ENCODE measurements at places on chromosomes 5 and 9.
A peak's percentile ranks its signal among the peaks of the same experiment; 100 is the strongest.

DNA sequence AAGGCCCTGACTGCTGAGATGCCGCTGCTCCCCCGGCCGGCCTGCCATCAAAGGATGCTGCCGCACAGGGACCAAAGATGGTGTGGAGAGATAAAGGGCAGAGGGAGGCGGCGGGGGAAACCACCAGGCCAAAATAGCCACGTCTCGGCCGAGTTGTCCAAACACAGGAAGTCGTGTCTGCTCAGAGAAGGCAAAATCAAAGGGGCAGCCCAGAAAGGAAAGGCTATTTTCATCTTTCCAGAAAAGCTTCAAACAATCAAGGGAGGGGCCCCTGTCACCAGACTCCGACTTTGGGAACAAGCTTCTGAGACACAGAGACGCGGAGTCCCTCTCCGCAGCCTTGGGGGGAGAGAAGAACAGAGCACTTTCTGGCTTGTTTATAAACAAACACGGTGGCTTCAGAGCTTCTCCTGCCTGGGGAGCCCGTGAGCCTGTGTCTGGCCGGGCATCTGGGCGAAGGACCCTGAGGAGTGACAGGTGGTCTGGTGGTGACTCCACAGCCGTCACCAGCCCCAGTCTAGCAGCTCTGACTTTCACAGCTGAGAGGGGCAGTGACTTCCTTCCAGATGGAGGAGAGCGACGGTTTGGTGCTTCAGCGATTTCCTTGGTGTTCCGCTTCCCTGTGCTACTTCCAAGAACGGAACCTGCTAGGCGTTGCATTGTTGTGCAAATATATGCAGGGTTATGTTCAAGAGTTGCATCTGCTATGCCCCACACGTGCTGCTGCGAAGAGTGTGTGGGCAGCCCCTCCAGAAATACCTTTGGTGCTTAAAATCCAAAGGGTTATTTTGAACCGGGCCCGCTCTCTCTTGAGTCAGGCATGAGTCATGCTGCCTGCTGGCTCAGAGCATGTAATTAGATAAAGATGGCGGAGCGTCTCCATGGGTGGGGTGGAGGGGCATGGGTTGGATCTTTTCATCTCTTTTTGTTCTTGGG, 24.0 kb downstream of the ADAMTSL2 start:
- DNase-seq, result no peak

GRCh38 chr5:39218482-39219402, 621 bp downstream of the FYB1 start:
- DNase-seq, result no peak

- DNase-seq, result peak; percentile 81
Measured at GRCh38 chr5:64505769-64506566, at the start of gene RGS7BP. RGS7BP (plus strand) TSS chr5:64506015; CDS start chr5:64506625, 610 bp downstream.

DNA sequence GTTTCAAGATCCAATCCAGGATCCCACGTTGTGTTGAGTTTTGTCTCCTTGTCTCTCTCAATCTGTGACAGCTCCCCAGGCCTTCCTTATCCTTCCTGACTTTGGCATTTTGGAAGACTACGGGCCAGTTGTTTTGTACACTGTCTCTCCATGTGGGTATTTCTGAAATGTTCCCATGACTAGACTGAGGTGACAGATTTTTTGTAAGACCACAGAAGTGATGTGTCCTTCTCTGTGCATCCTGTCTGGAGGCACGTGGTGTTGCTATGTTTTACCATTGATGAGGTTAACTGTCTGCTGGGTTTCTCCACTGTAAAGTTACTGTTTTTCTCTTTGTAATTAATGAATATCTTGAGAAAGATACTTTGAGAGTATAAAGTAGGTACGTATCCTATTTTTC, 15.7 kb upstream of the PDZD2 start:
- DNase-seq, result no peak

DNA sequence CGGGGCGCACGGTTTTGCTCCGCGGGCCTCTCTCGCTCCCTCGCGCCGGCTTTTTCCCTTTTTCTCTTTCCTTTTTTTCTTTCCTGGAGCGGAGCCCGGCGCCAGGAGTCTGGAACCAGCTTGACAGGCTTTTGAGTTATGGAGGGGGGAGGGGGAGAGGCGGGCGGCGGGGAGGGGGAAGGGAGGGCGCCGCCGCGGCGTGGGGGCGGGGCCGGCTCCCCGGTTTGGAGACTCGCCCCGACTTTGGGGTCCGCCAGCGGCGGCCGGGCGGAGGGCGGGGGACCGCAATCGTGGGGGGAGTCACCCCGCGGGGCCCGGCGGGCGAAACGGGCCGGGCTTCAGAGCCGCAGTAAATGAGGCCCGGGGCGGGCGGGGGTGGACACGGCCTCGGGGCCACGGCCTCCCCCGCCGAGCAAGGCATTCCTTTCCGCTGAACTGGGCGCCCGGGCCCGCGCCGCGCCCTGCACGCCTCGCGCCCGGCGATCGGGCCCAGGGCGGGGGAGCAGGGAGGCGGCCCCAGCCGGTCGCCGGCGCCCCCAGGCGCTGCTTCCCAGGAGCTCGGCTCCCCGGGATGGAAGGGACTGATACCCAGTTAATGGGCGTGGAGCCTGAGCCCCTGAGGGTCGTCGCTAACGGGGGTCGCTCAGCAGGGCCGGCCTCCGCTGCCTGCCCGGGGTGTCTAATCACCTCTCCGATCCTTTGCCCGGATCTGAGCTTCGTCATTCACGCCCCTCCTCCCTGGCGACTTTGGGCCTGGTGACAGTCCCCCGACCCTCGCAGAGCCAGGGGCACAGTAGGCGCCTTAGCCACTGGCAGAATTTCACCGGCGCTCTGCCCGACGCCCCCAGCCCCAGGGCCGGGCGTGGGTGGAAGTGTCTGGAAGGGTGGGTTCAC, 138.1 kb downstream of the C9orf50 start:
- DNase-seq, result peak; percentile 75

DNA sequence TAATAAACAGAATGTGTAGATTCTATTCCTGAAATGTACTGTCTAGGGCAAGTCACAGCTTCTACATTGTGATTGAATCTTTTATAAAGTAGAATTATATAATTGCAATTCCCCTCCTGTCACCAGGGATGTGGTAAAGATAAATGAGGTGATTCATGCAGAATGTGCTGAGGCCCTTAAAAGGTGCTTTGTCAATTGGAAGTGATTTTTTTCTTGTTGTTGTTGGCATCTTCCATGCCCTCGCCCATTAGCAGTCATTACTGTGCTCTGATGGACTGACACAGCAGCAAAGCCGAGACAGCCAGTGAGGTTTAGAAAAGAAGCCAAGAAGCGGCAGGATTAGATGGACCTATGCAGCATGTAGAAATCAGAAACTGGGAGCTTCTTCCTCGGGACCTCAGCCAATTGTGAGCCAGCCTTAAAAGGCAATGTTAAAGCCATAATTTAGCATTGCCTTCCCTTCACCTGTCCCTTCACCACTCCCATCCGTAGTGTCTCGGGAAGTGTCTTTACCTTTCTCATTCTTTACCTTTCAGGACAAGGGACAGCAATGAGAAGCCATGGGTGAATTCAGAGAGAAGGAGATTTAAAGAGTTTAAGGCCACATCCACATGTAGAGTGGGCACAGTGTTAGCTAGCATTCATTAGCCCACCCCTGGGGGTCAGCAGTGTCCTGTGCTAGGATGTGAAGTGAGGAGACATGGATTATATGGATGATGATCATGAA, 257.8 kb downstream of the PLK2 start:
- DNase-seq, result no peak

- no peak for DNase-seq
Measured at GRCh38 chr9:96299823-96300222, 2.2 kb downstream of the HSD17B3 start.

GRCh38 chr5:95794070-95794516, 28.4 kb downstream of the GLRX start:
- no peak for DNase-seq

DNA sequence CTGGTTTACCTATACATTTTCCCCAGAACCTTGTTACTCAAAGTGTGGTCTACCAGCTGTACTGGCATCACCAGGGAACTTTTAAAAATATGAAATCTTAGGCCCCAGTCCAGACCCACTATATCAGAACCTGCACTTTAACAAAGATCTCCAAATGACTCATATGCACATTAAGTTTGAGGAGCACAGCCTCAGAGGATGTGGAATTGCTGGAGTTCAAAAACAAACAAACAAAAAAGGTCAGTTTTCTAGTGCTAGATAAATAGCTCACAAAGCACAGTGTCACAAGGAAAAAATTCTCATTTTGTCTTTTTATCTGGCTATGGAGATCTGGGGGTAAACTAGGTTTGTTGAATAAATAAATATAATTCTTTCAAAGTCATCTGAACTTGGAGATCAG, 68.9 kb upstream of the ANKRD55 start:
- no peak for DNase-seq

- no peak for DNase-seq
Measured at GRCh38 chr5:19874811-19875210, 113.2 kb downstream of the CDH18 start.

DNA sequence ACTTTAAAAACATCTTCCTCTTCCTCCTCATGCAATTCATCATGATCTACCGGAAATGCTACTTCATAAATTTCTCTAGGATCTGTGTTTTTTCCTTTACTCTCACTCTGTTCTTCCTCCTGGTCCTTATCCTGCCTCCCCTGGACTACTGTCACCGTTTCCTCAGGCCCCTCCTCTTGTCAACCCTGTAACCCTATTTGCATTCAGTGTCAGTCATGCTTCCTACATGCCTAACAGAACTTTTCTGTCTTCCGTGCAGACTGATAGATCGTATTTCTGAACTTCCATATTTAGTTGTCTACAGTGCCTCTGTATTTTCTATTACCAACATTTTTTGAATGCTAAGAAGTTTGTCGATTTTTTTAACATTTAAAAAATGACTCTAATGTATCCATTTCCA, 27.3 kb downstream of the HTR4 start:
- DNase-seq, result no peak

DNA sequence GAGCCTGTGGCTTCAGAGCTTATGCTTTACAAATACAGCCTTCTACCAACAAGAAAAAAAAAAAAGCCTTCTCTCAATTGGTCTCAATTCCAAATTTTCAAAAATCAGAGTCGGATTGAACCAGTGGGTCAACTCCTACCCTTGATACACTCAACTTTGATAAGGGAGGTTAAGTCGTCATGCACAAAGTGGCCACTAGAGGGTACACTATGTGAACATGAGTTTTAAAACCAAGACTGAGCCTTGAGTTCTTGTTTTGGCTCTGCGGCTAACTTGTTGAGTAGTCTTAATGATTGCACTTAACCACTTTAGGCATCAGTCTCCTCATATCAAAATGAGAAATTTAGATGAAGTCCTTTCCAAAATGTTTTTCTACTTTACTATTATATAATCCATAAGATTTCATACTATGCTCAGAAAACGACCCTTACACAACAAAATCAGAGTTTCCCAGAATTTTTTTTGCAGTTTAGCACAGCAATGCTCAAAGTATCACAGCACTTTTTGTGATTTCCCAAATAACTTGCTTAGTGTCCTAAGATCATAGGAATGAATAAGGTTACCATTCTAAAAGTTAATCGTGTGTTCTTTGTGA, 92.9 kb upstream of the MTAP start:
- peak; percentile 89 for DNase-seq

- no peak for DNase-seq
Measured at GRCh38 chr5:28286566-28286965, 1248.2 kb upstream of the CDH9 start.

GRCh38 chr9:113578279-113578865, 114.8 kb downstream of the RGS3 start:
- no peak for DNase-seq

GRCh38 chr5:125558466-125558865, 812.0 kb upstream of the ZNF608 start:
- no peak for DNase-seq

DNA sequence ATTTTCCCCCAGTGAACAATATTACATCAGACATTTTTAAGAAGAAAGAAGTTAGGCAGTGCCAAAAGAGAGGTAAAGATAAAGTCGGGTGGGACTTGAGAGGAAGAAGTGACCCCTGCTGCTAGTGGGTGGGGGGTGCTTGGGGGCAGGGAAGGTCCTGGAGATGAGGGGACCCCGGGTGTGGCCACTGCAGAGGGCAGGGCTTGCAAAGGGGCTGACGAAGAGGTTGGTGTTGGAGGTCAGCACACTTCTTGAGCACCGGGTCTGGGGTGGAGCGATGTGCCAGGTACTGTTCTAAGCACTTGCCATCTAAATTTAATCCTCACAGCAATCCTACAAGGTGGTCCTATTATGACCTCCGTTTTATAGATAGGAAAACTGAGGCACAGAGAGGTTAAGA, 62.0 kb downstream of the AMBP start:
- no peak for DNase-seq

GRCh38 chr5:17019324-17019723, 83.2 kb upstream of the MYO10 start:
- DNase-seq, result no peak

DNA sequence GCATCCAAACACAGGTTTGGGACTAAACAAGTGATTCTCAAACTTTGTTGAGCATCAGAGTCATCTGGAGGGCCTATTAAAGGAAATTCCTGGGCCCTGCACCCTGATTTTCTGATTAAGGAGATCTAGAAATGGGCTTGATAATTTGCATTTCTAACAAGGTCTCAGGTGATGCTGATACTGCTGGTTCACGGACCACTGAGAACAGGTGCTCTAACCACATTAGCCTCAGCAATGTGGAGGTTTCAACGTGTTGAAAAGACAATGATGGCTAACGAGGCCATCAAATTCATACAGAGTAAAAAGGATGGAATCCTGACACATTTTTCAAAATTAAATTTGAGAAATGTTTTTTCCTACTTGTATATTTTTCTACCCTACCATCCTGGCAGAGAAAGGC, 172.1 kb downstream of the TSSK1B start:
- no peak for DNase-seq

DNA sequence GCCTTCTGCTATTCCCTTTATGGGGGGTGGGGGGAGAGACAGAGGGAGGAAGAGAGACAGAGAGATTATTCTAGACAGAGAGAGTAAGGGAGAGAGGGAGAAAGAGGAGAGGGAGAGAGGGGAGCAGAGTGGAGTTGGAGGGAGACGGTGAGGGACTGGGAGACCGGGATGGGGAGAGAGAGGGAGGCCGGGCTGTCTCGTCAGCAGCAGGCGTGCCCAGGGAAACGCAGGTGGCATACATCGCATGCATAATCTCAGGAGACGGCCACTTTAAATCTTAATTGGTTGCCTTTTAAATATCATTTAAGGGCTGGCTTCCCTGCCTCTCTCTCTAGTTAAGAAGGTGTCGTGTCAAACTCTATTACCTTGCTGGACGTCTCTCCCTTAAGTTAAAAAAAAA, 8.4 kb downstream of the IRX4 start:
- DNase-seq, result peak; percentile 51

- DNase-seq, result no peak
Measured at GRCh38 chr9:96333958-96334357, 32.0 kb upstream of the HSD17B3 start.

Measured in GM23338 (cell line).